ENCODE measurements at places on chromosomes 16 and 17.

DNA sequence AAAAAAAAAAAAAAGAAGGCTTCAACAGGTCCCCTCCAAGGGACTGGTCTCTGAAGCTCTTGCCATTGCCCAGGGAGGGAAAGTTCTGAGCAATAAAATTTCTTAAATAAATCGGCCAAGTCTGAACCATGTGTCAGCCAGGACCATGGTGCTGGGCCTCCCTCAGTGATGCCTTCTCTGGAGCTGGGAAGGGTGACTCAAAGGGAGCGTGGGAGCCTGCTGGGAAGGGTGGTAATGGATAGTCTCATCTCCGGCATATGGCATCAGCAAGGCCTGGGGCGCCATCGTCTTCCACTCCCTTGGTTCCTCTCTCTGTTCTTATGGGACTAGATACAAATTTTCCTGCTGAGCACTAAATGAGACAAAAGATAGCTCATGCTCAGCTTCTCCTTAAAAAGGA lies 2.3 kb downstream of the VKORC1 start:
- no peak for DNase-seq

DNA sequence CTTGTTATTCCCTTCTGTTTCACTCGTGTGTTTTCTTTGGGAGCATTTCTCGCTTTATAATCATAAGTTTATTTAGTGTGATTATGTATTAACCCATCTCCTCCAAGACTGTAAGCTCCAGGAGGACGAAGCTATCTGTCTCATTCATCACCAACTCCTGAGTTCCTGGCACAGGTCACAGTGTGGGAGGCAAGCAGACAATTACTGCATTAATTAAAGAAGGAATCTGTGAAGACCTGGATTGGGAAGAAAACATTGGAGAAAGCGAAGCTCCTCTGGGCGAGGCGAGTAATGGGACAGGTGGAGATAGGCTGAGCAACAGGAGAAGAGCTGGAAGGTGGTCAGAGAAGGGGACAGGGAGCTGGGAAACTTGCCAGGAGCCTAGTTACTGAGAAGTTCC lies 7.8 kb upstream of the CAMKK1 start:
- DNase-seq = no peak

DNA sequence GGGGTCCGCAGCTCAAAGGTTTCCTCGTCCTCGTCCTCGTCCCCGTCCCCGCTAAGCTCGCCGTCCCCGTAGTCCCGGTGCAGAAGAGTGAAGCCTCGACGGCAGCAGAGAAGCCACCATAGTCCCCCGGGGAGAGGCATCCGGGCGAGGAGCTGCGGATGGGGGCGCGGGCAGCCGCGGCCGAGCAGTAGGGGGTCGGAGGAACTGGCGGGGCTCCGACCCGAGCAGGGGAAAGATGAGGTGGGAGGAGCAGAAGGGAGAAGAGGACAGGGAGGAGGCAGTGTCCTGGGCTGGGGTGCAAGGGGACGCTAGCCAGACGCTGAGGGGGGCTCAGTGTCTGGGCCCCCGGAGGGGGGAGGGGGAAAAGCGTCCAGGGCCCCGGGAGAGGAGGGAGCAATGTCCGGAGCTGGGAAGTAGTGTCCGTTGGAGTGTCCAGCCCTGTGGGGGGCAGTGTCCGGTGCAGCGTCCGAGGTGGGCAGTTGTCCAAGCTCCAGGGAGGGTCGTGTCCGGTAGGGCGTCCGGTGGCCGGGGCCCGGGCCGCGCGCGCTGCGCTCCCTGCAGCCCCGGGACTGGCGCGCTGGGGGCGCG lies at the start of gene PLEKHH3:
Gene PLEKHH3, minus strand, starts transcription at position 571 of the 588 bp plus-strand sequence. Its CDS starts 431 bp downstream, at position 140.
- peak; percentile 54 for DNase-seq

GRCh38 chr16:58628845-58629732 lies 537 bp downstream of the CNOT1 start:
- DNase-seq = peak; percentile 32

DNA sequence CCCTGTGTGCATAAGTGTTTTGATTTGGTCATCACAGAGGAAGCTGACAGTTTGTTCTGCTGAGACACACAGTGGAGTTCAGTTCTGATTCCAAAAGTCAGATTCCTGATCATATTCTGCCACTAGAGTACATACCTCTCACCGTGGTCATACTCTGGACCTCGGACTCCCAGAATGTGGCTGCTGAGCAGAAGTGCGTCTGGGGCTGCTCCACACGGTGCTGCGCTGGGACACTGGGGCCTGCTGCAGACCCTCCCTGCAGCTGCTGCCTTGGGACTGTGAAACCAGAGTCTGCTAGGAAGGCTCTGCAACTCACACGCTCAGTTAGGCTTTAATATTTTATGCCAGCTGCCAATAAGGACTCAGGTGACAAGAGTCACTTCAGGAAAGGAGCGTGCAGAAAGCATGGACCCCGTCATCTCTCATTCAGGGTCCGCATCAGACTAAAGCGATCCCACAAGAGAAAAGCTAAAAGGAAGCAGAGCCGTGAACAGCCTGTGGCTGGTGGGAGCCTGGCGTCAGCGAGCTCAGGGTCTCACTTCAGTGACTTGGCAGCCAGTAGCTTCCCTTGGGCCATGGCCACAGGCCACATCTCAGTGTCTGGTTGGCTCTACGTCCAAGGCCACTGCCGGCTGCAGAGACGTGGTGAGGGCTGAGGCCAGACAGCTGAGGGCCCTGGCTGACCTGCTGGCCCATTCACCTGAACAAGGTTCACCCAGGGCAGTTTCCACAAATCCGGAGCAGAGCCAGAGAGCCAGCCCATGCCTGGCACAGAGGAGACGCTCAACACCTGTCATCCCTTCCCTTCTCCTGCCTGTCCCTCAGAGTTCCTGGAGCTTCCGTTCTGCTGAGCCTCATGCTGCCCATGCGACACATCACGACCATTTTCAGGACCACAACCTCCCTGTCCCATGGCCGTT lies 24.7 kb upstream of the KIFC3 start:
- peak; percentile 68 for DNase-seq

GRCh38 chr16:13793841-13794409 lies 126.0 kb upstream of the ERCC4 start:
- DNase-seq = no peak

GRCh38 chr17:40461732-40462342 lies 18.6 kb downstream of the IGFBP4 start:
- peak; percentile 70 for DNase-seq

DNA sequence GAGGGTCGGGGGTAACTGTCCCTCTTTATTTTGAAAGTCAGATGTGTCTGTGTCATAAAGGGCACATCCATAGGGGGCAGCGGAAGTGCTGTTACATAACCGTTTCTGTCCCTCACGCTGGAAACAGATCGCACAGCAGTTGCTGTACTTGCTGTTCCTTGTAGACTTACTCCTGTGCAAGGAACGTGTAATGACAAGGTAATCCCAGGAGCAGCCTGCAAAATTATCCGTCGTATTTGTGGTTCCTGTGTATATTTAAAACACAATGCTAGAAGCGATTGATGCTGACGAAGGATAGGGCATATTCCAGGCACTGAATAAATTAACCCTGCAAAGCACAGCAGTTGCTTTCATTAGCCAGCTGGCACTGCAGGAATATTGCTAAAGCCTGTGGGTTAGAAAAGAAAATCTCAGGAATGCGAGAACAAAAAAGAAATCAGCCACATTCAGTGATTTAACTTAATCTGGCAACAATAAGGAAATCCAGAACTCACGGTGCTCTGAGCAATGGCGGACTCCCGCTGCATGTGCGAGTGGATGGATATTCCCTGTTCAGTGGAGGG lies 76.2 kb downstream of the SPECC1 start:
- no peak for DNase-seq

DNA sequence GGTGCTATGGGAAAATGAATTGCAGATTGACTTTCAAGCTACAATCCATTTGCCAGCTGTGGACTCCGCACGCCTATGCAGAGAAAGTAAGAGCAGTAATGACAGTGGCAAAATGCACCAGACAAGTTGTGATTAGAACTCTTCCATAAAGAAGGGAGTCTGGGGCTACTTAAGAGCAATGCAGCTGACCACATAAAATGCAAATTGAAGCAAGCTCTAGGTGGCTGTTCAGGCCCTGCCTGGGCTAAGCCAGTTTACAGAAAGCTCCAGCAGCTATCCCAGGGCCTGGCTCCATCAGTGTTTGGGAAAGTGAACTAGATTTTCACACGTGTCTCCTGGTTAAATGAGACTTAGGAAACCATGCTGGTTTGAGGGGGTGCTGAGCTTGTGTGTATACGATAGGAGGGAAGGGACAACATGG lies 2.2 kb upstream of the MAP2K6 start:
- no peak for DNase-seq

- no peak for DNase-seq
Measured at GRCh38 chr17:43475494-43476089, 8.2 kb upstream of the DHX8 start.

DNA sequence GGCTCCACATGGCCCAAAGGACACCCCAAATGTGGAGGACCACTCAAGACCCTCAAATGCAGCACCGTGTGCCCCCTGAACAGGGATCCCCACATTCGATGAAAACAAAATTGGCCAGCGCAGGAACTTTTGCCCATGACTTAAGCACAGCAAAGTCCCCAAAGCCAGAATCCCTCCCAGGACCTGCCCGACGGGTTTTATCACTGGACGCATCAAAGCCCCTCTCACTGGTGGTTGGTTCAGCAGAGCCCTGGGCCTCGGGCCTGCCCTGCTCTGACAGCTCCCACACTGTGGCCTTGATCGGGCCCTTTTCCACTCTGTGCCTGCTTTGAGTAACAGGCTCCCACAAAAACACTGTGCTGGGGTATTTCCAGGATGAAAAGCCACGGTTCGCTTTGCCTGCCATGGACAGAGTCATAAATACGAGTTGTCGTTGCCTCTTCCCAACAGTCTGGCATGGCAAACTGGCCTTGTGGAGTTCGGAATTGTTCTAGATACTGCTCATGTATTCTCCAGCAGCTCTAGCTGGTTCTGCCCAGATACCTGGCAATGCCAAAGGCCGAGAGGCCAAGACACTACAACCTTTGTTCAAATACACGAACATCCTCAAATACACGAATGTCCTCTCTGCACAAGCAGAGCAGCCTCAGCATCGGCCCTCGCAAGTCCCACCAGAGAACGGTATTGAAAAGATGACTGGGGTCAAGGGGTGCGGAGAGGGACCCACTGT lies 46.4 kb downstream of the TBC1D16 start:
- no peak for DNase-seq

DNA sequence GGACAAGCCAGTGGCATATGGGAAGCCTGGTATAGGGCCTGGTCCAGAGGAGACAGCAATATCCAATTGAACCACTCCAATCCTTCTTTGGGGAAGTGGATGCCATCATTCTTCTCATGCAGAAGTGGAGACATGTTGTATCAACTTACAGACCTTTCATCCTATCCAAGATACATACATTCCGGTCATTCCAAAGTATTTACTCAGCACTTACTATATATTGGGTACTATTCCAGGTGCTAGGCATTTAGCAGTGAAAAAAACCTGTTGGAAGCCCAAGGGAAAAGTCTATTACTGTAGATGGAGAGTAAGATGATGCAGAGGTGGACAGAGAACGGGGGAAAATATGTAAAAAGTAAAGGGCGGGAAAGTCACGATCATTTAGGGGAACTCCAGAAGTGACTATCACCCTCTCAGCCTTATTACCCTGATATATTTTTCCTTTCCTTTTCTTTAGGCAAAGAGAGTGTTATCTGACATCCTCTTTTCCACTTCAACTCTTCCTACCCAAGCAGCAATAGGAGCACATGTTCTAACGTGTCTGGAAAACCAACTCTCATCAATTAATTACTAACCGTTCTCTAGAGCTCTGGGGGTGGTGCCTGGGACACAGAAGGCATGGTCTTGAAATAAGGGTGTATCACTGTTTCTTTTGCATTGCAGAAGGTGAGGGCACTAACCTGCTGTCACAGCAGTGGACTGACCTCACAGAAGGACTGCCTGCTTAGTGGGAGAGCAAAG lies 210.1 kb upstream of the MAF start:
- no peak for DNase-seq

- peak; percentile 18 for DNase-seq
Measured at GRCh38 chr17:15490634-15491261, 23.3 kb upstream of the CDRT4 start.

GRCh38 chr17:1060991-1061390 lies 64.1 kb downstream of the TIMM22 start:
- no peak for DNase-seq

GRCh38 chr17:79577485-79578187 lies 33.2 kb downstream of the RBFOX3 start:
- no peak for DNase-seq

DNA sequence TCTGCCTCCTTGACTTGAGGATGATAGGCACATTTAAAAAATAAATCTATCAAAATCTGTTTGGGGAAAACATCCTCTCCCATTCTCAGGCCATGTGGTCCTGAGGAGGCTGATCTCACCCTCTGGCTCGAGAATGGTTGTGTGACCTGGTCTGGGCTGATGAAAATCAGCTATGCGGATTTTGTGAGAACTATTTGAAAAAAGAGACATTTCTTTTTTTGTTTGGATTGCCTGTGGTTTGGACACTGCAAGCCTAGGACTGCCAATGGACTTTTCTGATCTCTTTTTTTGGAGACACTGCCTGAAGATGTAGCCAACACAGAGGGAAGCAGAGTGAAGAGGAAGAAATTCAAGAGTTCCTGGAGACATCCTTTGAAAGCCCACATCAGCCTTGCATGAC lies 145.9 kb downstream of the HS3ST3B1 start:
- DNase-seq = no peak

DNA sequence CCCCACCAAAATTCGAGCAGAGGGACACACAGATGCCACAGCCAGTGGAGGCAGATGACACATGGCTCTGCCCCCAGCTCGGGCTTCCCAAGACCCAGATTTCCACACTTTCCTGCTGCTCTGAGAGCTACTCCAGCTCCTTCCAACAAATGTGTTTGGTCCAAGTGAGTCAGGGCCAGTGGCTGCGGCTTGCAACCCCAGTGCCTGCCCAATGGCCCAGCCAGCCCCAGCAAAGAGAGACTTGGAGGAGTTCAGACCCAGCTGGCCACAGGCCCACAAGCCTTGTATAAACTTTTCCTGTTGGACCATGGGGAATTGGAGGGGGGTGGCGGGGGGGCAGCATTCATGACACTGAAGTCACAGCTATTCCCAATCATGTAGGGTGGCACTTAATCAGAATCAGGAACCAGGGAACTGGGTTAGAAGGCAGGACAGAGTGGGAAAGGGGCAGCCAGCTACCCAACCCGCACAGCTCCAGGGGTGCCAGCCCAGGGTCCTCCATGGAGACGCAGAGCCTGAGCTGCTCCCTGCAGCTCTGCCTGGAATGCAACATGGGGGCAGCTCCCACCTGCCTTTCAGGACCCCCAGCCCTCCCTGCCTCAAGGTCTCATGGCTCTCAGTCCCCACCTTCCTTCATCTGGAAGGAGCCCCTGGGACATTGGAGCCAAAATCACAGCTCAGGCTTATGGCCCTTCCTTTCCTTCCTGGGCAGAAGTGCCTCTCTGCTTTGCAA lies 17.5 kb upstream of the C16orf78 start:
- DNase-seq = no peak

- DNase-seq = no peak
Measured at GRCh38 chr16:56944954-56945839, 13.3 kb downstream of the HERPUD1 start.

DNA sequence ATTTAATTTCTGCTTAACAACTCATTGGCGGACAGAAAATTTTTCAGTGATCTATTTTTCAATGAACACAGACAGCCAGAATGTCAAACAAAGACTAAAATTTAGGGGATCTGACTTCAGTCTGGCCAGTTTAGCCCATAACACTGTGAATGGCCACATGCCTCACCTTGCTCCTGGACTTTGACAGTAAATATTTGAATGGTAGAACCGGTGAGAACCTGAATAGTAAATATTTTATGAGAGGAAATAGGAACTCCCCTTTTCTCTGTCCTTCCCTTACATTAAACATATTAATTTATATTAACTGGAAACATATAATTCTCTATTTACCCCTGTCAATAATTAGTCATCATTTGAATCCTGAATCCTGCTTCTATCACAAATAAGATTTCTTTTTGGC lies 942.1 kb downstream of the KCNJ2 start:
- DNase-seq = no peak

- no peak for DNase-seq
Measured at GRCh38 chr16:27924411-27925118, 138.9 kb downstream of the GSG1L start.
